Activated T-helper 1 cell treated with anti-CD3 and anti-CD28 coated beads, Interleukin-12 subunit alpha, Interleukin-12 subunit beta, Interleukin-2, Interleukin-4 antibody, amounts not matched to agents 30 ng/mL and 10 ng/mL and 1 ng/mL, durations not matched to agents 14 hours and 24 hours and 36 hours (primary cell): ENCODE measurements at places on chromosomes 2 and 18.

GRCh38 chr18:57780706-57781347, 22.3 kb downstream of the ATP8B1 start:
- peaks cover 1% of the 10 kb centered on the region for H3K27me3 ChIP-seq
- H3K4me3 ChIP-seq = no peak overlapping the region
- no peaks in the 10 kb centered on the region for H3K36me3 ChIP-seq
- peaks cover 11% of the 10 kb centered on the region for H3K4me1 ChIP-seq

- H3K36me3 ChIP-seq = peaks cover 59% of the 10 kb centered on the region
- H3K27ac ChIP-seq = no peak overlapping the region
- H3K27me3 ChIP-seq = no peaks in the 10 kb centered on the region
- no peak overlapping the region for H3K4me3 ChIP-seq
- H3K4me1 ChIP-seq = no peaks in the 10 kb centered on the region
Observed at GRCh38 chr2:61878761-61879160, 9.7 kb downstream of the CCT4 start.

DNA sequence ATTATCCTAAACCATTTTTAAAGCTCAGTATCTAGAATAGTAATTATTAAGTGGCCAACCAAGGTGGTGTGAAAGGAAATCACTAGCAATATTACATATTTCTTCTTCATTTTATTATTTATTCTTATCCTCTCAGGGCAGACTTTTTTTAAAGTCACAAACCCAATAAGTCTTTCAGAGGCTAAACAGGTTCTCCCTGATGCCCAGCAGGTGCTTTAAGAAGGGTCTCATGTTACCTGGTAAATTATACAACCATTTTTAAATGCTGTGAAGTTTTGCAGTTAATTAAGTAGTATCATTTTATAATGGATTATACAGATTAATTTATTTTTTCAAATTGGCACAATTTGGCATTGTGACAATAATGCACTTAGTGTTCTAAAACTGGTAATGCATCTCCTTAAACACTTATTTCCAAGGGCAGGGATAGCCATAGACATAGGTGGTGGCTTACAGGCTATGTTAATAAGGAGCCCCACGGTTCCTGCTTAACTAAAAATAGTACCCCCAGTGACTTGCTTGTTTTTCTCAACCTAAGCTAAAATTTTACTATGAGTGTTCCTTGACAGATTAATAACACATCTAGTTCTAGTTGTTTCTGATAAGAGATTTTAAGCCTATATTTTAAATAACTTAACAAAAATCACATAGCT, 67.0 kb downstream of the PMS1 start:
- DNase-seq = no peak
- H3K27ac ChIP-seq = no peak overlapping the region
- no peaks in the 10 kb centered on the region for H3K27me3 ChIP-seq
- H3K4me1 ChIP-seq = peaks cover 10% of the 10 kb centered on the region
- H3K4me3 ChIP-seq = no peak overlapping the region
- H3K36me3 ChIP-seq = peaks cover 19% of the 10 kb centered on the region

GRCh38 chr18:2258954-2259353, 312.4 kb downstream of the METTL4 start:
- no peak overlapping the region for H3K4me3 ChIP-seq
- no peaks in the 10 kb centered on the region for H3K27me3 ChIP-seq
- DNase-seq = no peak

GRCh38 chr2:27889774-27890145, 427 bp downstream of the RBKS start:
- peak overlapping the region; percentile 93 for H3K4me3 ChIP-seq
- peaks cover 15% of the 10 kb centered on the region for H3K36me3 ChIP-seq
- peak overlapping the region; percentile 97 for H3K27ac ChIP-seq
- DNase-seq = no peak

- no peak for DNase-seq
- peaks cover 39% of the 10 kb centered on the region for H3K27me3 ChIP-seq
- H3K4me1 ChIP-seq = peaks cover 20% of the 10 kb centered on the region
Observed at GRCh38 chr2:74548285-74548899, 5.3 kb downstream of the LOXL3 start.

GRCh38 chr18:31386741-31387140, 10.2 kb downstream of the DSG4 start:
- H3K4me1 ChIP-seq = no peaks in the 10 kb centered on the region
- H3K27ac ChIP-seq = no peak overlapping the region
- H3K27me3 ChIP-seq = no peaks in the 10 kb centered on the region
- no peak overlapping the region for H3K4me3 ChIP-seq
- no peaks in the 10 kb centered on the region for H3K36me3 ChIP-seq

- H3K4me3 ChIP-seq = no peak overlapping the region
- H3K4me1 ChIP-seq = no peaks in the 10 kb centered on the region
- H3K27ac ChIP-seq = no peak overlapping the region
Observed at GRCh38 chr18:36114251-36114650, 14.9 kb downstream of the SLC39A6 start.

DNA sequence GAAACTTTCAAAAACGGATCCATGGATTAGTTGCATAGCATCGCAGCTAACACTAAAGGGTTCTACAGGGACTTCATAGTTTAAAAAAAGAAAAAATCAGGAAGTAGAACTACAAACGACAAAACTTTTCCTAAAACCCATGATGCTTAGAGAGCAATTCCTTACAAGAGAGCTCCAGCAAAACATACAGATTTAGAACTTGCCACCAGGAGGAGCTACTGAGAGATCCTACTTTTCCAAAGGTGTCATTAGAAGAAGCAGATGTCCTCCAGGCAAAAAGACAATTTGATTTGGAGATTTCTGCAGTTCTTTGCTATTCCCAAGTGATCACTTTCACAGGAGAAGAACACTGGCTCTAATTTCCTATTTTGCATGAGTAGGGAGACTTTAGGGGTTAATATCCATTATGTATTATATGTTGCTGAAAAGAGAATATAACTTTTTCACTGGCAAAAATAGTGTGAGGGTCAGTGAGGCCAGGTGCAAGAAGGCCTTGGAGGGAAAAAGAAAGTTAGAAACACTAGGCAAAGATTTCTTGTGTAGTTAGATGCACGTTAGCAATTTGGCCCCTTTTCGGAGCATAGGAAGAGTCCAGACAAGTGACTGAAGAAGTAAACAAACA, 436.2 kb downstream of the SUCLG1 start:
- H3K27me3 ChIP-seq = no peaks in the 10 kb centered on the region
- no peaks in the 10 kb centered on the region for H3K36me3 ChIP-seq
- no peak overlapping the region for H3K4me3 ChIP-seq
- no peak overlapping the region for H3K27ac ChIP-seq

- no peak overlapping the region for H3K4me3 ChIP-seq
- no peaks in the 10 kb centered on the region for H3K36me3 ChIP-seq
- no peak for DNase-seq
- no peaks in the 10 kb centered on the region for H3K4me1 ChIP-seq
- H3K27me3 ChIP-seq = no peaks in the 10 kb centered on the region
- H3K27ac ChIP-seq = no peak overlapping the region
Observed at GRCh38 chr2:100977511-100977910, 24.6 kb upstream of the RPL31 start.

DNA sequence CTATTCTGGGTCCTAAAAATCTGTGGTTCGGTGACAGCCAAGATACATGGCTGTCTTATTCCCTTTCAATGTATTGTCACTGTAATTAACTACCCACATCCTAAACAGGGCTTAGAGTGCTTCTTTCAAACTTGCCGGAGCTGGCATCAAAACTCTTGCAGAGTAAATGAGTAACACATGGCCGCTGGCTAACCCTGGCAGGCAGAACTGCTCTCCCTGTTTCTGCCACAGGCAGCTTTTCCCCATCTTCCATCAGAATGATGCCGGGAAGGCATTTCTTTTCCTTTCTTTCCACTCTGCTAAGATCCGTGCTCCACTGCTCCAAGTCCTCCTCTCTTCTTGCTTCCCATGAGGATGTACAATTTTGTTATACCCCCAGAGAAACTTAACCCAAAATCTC, 54.8 kb upstream of the PTPRM start:
- no peak overlapping the region for H3K4me3 ChIP-seq
- H3K4me1 ChIP-seq = no peaks in the 10 kb centered on the region
- no peaks in the 10 kb centered on the region for H3K27me3 ChIP-seq
- no peak overlapping the region for H3K27ac ChIP-seq
- no peaks in the 10 kb centered on the region for H3K36me3 ChIP-seq
- DNase-seq = no peak

- DNase-seq = no peak
- no peaks in the 10 kb centered on the region for H3K27me3 ChIP-seq
- peaks cover 27% of the 10 kb centered on the region for H3K4me1 ChIP-seq
Observed at GRCh38 chr2:37683921-37684780, 12.7 kb upstream of the CDC42EP3 start.

DNA sequence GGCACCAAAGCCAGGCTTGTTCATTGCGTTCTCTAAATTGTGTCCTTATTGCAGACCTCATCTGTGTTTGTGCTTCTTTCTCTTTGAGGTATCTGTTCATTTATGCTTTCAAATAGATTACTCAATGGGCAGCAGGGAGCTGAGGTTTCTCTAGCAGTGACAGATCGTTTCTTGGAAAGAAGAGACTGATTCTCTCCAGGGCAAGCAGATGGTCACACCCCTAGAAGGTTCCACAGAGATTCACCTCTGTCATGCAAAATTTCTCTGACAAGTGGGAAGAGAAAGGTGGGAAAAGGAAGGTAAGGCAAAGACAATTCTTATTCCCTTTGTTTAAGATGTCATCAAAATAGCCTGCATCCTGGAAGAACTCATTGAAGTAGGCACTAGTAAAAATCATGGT, 14.0 kb downstream of the DLGAP1 start:
- H3K4me3 ChIP-seq = no peak overlapping the region
- H3K36me3 ChIP-seq = no peaks in the 10 kb centered on the region
- H3K27ac ChIP-seq = no peak overlapping the region

DNA sequence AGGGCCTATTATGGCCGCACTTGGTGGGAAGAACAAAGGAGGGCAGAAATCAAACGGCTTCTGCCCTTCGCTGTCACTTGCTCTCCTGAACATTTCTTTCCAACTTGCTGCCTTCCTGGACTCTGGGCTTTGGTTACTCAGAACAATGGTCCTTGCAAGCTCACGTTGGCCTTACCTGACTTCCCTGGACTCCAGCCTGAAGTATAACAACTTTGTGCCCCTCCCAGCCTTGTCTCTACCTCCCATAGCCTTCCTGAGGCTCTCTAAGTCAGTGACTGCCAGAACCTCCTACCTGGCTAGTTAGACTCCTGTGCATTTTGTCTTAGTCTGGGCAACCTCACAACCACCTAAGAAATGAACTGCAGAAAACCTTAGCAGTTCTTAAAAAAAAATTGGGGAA, 30.2 kb upstream of the ITPRID2 start:
- H3K27ac ChIP-seq = no peak overlapping the region
- no peak overlapping the region for H3K4me3 ChIP-seq
- peaks cover 8% of the 10 kb centered on the region for H3K27me3 ChIP-seq
- no peak for DNase-seq

GRCh38 chr2:101419096-101419663, 31.9 kb upstream of the CREG2 start:
- no peaks in the 10 kb centered on the region for H3K4me1 ChIP-seq
- DNase-seq = peak; percentile 52
- no peaks in the 10 kb centered on the region for H3K27me3 ChIP-seq
- H3K4me3 ChIP-seq = no peak overlapping the region
- no peak overlapping the region for H3K27ac ChIP-seq

DNA sequence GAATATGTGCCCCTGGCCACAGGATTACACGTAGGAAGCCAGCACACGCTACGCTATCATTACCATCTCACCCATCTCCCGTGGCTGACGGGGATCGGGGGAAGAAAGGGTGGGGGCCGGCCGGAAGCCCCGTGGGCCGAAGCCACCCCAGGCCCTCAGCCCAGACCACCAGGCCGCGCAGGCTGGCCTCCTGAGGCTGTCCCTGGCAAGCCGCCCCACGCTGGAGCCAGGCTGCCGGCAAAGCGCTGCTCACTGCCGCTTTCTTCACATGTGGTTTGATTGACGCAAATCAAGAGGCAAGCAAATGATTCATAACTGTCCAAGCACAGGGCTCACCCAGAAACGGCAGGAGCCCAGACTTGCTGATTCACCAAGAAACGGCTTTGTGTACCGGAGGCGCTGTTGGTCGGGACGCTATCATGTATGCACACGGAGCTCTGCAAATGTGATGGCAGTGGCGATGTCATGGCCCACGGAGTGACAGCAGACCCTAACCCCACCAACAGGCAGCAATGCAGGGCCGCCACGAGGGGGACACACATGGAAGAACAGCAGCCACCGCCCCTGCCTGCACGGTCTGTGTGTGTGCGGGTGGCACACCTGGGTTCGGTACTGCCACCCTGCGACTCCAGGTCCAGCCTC, 125.7 kb downstream of the HDAC4 start:
- H3K36me3 ChIP-seq = peaks cover 14% of the 10 kb centered on the region
- H3K27ac ChIP-seq = peak overlapping the region; percentile 83
- H3K4me1 ChIP-seq = peaks cover 70% of the 10 kb centered on the region

DNA sequence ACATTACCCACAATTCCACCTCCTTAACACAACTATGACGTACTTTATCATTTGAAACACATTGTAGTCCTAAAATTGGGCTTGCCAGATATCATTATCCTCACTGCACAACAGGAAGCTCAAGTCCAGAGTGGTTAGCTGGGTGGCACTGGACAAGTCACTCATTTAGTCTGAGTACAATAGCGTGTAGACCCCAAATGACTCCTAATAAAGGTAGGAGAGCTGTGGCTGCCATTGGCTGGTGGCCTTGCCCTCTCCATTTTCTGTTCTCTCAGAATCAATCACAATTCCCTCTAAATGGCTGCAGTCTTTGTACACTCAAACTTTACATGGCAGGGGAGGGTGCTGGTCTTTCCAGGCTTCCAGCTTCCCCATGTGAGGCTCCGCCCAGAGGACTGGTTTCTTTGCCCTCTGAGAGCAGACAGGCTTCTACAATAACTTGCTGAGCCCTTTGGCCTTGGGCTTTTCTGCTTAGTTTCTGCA, 11.7 kb downstream of the PSTPIP2 start:
- DNase-seq = no peak
- H3K4me1 ChIP-seq = peaks cover 11% of the 10 kb centered on the region
- H3K4me3 ChIP-seq = no peak overlapping the region

- H3K4me3 ChIP-seq = no peak overlapping the region
- no peaks in the 10 kb centered on the region for H3K36me3 ChIP-seq
- no peak for DNase-seq
- H3K27me3 ChIP-seq = peaks cover 19% of the 10 kb centered on the region
- H3K4me1 ChIP-seq = no peaks in the 10 kb centered on the region
- no peak overlapping the region for H3K27ac ChIP-seq
Observed at GRCh38 chr2:236527159-236527630, 42.4 kb upstream of the ACKR3 start.

DNA sequence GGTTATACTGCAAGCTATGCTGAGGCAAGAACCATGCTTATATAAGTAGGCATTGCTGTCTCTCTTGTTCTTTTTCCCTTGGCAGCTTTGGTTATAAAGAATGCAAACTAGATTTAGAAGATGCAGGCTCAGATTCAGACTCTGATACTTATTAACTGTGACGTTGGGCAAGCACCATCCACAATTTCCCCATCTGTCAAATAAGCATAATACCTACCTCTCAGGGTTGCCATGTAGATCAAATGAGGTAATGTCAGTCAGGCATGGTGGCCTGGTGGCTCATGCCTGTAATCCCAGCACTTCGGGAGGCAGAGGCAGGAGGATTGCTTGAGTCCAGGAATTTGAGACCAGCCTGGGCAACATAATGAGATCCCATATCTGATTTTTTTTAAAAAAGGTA, 21.7 kb downstream of the ITGAV start:
- no peaks in the 10 kb centered on the region for H3K36me3 ChIP-seq
- no peaks in the 10 kb centered on the region for H3K27me3 ChIP-seq
- H3K4me1 ChIP-seq = no peaks in the 10 kb centered on the region
- H3K27ac ChIP-seq = no peak overlapping the region
- no peak for DNase-seq
